ENCODE measurements at places on chromosomes 1 and 21.

- no peak for DNase-seq
Observed at GRCh38 chr1:176795929-176796328, 333.0 kb downstream of the PAPPA2 start.

DNA sequence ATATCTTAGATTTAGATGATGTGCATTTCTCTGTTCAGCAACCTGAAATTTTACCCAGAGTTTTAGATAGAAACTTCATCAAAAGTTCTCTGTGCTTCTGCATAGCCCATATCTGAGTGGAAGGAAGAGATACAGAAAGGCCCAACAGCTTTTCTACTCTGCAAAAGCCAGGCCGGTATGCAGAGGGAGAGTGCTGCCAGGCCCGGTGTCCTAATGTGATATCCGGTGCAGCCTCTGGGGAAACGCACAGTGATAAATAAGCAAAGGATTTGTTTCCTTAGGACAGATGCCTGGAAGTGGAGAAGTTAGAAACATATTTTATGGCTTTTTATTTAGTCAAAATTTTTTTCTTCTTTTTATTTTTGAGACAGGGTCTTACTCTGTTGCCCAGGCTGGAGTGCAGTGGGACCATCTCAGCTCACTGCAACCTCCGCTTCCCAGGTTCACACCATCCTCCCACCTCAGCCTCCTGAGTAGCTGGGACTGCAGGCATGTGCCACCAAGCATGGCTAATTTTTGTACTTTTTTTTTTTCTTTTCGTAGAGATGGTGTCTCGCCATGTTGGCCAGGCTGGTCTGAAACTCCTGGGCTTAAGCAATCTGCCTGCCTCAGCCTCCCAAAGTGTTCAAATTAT lies 145.8 kb downstream of the PATJ start:
- DNase-seq: peak; percentile 7

DNA sequence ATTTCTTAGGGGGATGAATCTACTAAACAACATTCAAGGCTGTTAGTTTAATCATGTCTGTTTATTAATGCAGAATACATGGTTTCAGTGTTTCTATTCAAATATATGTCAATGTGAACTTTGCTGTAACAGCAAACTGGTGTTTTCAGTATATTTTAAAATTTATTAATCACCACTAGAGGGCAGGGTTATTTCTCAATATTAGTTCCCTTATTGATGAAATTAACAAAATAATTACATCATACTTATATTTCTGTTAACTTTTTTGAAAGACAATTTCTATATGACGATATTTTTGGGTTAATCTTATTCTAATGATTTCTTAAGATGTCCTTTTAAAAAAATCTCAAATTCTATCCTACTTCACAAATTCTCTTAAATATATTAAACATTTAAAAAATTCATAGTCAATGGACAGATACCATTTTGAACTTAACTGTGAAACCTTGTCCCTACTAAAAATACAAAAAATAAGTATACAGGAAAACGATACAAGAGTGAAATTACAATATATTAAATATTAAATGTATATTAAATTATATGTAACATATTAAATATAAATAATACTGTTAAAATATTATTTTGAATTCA lies 1034.1 kb upstream of the PRMT6 start:
- peak; percentile 42 for DNase-seq

GRCh38 chr1:239841631-239842030 lies 250.1 kb upstream of the FMN2 start:
- DNase-seq: no peak

- DNase-seq: peak; percentile 97
Observed at GRCh38 chr1:7810395-7810794, 26.3 kb downstream of the PER3 start.

DNA sequence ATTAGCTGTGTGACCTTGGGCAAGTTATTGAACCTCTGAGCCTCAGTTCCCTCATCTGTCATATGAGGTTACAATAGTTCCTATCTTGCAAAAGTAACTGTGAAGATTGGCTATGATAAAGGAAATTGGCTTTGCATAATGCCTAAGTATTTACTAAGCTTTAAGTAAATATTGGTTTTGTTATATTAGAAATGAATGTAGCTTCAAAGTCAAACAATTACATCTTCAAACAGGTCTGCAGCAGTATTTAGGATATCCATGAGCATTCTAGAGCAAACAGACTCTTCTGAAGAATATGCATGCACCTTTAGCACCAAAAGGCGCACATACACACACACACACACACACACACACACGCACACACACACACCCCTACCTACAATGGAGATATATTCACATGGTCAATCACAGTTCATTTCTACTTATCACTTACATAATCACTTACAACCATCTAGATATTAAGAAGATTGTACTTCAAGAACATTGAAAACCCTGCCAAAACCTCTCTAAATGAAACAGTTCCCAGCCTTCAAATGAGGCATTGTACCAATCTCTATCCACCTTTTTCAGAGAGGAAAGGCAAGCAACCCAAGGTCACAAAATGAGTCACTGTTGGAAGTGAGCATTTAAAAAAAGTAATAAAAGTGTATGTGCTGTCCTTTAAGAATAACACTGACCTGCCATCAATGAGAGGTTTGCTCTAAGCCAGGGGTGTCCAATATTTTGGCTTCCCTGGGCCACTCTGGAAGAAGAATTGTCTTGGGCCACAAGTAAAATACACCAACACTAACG lies 13.4 kb upstream of the FAM43B start:
- DNase-seq: no peak

GRCh38 chr21:42460391-42461184 lies 35.4 kb downstream of the RSPH1 start:
- no peak for DNase-seq

DNA sequence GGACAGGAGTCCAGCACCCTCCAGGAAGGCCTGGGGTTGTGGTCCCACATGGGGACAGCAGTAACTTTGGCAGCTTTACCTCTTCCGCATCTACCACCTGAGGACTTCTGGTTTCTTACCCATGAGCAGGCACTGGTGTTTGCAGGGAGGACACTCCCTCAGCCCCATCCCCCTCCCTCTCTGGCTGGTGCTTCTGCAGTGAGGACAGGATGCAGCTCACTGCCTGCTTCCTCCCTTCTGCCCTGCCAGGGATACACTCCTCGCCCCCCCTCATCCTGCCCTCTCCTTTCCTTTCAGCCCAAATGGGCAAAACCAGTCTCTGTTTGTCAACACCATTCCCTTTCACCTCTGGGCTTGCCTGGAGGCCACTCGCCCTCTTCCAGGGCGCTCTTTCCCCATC lies 62.4 kb downstream of the KIRREL1 start:
- DNase-seq: no peak

DNA sequence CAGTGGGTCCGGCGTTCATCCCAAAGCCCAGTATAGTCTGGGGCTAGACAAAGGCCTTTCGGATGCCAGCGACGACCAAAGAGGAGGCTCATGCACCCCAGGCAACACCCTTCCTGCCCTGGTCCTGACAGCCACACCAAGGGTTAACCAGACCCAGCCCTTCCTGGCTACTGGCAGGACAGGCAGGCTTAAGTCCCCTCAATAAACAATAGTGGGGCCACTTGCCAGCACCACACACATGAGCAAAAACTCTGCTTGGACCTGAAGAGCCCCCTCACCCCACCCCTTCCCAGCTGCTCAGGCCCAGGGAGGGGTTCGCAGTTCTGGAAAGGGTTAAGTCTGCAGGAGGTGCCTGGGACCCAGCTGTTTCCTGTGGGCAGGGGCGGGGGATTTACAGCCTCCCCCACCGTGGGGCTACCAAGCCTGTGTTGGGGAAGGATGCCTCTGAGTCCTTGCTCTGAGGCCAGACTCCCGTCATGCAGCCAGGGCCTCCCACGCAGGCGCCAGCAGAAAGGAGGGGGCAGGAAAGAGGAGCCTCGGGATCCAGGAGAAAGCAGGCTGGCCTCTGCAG lies 18.2 kb downstream of the PHLDA3 start:
- DNase-seq: peak; percentile 92

- DNase-seq: no peak
Observed at GRCh38 chr1:42674214-42674613, 8.0 kb upstream of the YBX1 start.

DNA sequence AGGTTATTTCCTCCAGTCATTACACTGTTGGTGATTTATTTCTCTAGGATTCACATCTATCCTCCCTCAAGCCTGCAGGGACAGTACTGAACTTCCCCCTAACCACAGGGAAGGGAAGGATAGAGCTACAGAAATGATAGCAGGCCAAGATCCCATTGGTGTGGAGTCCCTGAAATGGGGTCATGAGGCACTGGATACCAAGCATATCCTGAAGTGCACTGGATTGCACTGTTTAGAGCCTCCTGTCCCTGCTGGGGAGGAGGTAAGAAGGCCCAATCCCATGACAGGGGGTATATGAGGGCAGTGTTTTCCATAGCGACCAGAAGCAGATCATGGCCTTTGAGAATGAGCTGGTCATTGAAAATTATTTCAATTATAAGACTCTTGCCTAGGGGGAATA lies 56.8 kb downstream of the C1orf21 start:
- no peak for DNase-seq

DNA sequence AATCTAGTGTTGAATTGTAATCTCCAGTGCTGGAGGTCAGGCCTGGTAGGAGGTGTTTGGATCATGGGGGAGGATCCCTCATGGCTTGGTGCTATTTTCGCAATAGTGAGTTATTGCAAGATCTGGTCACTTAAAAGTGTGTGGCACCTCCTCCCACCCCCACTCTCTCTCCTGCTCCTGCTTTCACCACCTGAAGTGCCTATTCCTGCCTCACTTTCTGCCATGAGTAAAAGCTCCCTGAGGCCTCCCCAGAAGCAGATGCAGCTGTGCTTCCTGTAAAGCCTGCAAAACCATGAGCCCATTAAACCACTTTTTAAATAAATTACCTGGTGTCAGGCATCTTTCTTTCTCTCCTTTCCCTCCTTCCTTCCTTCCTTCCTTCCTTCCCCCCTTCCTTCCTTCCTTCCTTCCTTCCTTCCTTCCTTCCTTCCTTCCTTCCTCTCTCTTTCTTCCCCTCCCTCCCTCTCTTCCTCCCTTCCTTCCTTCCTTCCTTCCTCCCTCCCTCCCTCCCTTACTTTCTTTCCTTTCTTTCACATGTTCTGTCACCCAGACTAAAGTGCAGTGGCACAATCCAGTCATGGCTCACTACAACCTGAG lies 172.4 kb downstream of the C1orf21 start:
- no peak for DNase-seq

DNA sequence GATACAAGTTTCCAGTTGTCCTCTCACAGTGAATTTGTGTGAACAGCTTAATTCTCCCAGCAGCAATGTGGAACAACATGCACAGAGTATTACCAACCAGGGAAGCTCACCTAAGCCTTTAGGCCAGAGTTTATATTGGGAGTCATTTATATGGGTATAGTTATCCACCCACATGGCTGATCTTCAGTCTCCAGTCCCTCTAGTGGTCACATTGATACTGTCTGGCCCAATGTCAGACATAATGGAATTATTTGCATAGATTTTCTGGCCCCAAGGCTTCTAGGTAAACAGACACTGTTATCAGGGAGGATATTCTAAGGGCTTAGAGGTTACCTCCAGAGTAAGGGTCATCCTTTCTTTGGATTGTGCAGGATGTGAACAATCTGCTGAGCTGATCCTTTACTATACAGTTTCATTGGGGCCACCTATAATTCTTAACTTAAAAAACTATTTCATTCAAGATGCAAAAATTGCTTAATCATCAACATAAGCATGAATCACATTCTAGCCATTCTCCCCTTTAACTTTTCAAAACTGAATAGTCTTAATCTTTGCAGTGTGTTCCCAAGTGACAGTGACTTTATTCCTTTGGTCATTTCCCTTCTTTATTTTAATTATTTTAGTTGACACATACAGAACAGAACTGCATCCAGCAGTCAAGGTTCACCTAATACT lies 210.9 kb downstream of the LTN1 start:
- no peak for DNase-seq

DNA sequence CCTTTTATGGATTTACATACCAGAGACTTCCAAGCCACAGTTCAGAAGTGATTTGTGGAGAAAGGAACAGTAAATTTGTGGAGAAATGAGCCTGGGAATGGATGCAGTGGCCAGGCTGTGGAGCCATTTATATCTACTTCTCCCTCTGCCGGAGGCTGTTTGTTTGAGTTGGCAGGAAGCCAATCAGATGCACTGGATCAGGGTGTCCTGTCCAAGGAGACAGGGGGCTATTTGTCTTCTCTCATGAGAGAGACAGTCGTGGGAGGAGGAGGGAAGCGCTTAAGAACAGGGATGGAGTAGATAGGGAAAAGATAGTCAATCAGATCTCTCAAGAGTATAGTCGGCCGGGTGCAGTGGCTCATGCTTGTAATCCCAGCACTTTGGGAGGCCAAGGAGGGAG lies 2.8 kb upstream of the HAPLN2 start:
- peak; percentile 66 for DNase-seq

- no peak for DNase-seq
Observed at GRCh38 chr1:240114222-240114621, 22.5 kb downstream of the FMN2 start.

- DNase-seq: no peak
Observed at GRCh38 chr1:171160211-171160610, 24.9 kb upstream of the FMO2 start.

DNA sequence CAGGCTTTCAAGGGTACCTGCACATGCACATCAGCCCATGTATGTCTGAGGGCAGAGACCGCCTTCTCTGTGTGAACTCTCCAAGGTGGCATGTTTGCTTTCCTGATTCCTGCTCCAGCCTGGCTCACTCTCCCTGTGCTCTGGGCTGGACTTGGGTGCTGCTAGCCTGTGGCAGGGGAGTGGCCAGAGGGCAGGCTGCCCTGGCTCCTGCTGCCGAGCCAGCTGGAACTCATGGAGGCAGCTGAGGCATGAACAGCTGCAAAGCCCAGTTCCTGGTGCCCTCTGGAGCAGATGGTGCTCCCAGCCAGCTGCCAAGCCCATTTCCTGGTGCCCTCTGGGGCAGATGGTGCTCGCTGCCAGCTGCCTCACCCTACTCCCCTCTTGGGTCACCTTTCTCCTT lies 7.6 kb downstream of the UBL4B start:
- DNase-seq: no peak

- DNase-seq: peak; percentile 14
Observed at GRCh38 chr1:149937759-149938158, 1.1 kb upstream of the MTMR11 start.

DNA sequence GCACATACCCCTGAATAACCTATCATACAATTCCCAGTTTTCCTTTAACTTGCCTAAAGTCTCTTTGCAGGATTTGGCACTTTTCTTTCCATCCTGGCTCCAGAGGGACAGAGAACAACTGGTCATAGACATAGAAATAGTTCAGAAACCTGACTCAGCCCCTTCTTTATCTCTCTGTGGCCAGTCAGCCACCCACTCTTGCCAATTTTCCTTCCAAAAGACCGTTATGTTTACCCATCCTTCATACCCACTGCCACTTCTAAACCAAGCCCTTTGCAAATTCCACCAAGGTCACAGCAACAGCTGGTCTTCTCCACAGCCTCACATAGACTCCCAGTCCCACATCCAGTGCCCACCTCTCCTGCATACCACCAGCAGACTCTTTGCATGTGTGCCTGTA lies 127.2 kb upstream of the FGGY start:
- DNase-seq: peak; percentile 42

GRCh38 chr1:116690849-116691406 lies 23.4 kb upstream of the IGSF3 start:
- no peak for DNase-seq

DNA sequence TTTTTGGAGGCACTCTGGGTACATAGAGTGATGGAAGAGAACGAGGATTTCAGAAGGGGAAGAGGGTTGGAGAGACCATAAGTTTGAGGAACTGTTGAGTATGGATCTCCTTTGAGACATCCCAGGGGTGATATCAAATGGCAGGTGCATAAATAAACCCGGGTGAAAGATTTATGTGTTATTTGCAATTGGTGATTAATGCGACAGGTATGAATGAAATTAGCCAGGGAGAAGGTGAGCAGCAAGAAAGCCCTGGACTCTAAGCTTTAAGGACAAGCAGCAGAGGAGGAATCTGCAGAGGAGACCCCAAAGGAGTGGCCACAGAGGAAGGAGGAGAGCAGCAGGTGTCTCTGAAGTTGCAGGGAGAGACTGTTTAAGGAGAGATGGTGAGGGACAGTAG lies 8.8 kb upstream of the REN start:
- no peak for DNase-seq

Data from fibroblast of lung (primary cell).